ENCODE measurements at places on chromosomes 3 and 15.

DNA sequence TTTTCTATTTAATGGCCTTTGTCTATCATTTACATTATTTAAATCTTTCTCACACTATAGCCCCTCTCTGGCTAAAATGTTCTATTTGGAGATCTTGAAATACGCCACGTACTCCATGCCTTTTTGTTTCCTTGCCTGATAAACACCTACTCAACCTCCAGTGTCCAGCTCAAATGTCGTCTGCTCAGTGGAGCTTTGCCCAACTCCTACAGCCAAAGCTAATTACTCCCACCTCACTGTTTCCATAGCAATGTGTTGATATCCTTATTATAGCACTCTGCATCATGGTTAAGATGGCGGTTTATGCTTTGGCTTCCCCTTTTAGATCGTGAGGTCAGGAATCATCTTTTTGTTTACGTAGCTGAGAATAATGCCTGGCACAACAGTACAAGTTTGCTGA lies 55.9 kb downstream of the NGLY1 start:
- no peak for DNase-seq

- no peak for DNase-seq
Measured at GRCh38 chr3:196941729-196942225, 551 bp downstream of the NCBP2 start.

- DNase-seq: no peak
Measured at GRCh38 chr3:55554634-55555425, 67.7 kb upstream of the WNT5A start.

GRCh38 chr15:67512140-67512539 lies 8.8 kb upstream of the C15orf61 start:
- no peak for DNase-seq

DNA sequence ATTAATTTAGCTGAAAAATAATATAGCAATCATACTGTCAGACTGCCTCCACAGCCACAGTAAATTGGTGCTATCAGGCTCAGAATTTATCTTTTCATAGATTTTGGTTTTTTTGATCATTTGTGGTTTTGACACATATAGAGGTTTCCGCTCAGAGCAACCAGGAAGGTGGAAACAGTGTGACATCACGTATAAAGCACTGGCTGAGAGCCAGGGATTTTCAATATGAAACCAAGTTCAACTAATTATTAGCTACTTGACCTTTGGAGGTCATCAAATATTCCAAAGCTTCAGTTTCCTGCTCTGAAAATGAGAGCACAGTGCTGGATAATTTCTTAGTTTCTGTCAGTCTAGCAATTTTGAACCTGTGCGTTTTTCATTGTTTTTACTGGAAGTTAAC lies 433.8 kb upstream of the SUCLG2 start:
- peak; percentile 11 for DNase-seq

- DNase-seq: no peak
Measured at GRCh38 chr15:99764522-99764921, 31.3 kb upstream of the LYSMD4 start.

DNA sequence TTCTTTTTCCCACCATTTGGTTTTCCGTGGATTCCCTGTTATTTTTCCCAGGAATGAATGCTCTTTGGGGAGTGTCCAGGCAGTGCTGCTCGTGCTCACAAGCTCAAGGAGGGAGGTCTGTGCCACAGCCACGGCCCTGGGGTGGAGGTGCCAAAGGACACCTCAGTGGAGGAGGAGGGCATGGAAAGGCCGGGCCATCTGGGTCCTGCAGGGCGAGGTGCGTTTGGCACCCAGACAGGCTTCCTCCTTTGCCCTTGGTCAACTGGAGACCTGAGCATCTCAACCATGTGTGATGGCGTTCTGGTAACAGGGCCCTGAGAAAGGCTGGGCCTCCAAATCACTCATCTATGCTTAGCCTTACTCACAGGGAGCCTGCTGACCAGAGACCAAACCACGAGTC lies 25.4 kb downstream of the KY start:
- DNase-seq: no peak

DNA sequence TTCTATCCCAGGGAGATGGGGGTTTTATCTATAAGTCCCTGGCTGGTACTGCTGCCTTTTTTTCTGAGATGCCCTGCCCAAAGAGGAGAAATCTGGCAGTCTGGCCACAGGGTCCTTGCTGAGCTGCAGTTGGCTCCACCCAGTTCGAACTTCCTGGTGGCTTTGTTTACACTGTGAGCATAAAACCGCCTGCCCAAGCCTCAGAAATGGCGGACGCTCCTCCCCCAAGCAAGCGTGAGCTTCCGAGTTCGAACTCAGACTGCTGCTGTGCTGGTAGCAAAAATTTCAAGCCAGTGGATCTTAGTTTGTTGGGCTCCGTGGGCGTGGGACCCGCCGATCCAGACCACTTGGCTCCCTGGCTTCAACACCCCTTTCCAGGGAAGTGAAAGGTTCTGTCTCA lies 126.8 kb upstream of the SUCLG2 start:
- DNase-seq: no peak

DNA sequence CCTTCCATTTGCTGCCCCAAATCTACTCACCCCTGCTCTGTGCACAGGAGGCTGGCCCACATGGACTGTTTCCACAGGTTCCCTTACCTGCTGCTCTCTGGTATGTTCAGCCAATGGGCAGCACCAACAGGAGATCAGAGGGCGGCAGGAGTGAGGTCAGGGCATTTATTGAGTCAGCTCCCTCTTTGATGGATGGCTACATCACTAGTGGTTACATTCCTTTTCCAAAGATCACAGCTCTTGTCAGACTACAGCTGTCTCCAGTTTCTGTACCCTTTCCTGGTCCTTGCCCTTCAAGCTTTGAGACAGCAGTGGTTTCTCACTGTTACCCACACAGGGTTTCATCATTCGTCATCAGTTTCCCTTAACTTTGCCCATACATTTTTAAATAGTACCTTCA lies 325.1 kb downstream of the SUCLG2 start:
- DNase-seq: peak; percentile 73

- DNase-seq: no peak
Measured at GRCh38 chr3:172259111-172259541, 189.1 kb downstream of the GHSR start.

GRCh38 chr3:117463276-117464115 lies 753.9 kb downstream of the TUSC7 start:
- no peak for DNase-seq

DNA sequence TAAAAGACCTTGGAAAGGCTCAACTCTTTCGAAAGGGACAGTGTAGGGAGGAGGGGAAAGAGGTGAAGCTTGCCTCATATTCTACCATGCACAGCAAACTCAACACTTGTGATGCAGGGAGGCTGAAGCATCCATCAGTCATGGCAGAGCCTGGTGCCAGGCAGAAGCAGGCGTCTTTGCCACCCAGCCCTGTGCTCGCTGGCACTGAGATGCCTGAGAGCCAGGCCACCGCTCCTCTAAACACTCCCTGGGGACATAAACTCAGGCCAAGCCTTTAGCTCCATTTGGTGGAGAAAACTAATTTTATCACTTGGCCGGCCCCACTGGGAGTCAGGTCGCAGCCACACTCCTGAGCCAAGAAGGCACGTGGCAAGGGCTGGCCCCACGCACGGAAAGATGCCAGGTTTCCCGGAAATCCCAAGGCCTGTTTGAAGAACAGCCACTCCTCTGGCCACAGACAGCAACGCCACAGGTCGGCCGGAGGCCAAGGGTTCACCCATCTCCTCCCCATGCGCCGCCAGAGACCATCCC lies 30.7 kb downstream of the XXYLT1 start:
- no peak for DNase-seq

GRCh38 chr15:100775581-100776185 lies 103.9 kb upstream of the ALDH1A3 start:
- DNase-seq: no peak

All from activated naive CD4-positive, alpha-beta T cell treated with anti-CD3 and anti-CD28 coated beads, Interleukin-2, amount 50 U/mL, for 72 hours (primary cell).